H54 (cell line): ENCODE measurements at places on chromosomes 7 and 10.

GRCh38 chr7:143492043-143492471 is 14.4 kb downstream of the TAS2R41 start:
- no peak for DNase-seq

GRCh38 chr10:84818961-84819360 is 490.6 kb downstream of the CCSER2 start:
- no peak for DNase-seq

DNA sequence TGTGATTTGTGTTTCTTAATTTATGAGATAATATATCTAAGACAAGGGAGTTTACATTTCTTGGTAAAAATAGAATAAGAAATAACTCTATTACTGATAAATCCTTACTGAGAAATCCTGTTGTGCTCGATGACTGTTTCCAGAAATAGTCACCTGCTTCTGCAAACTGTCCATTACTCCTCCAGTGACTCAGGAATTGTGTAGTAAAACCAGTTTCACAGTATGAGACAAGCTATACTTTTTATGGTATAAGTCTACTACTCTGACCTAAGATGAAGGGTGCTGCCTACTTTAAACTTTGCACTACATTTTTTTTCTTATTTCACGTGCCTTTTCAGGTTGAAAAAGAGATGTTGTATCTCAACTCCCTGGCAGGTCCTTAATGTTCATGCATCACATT is 6.8 kb upstream of the ANKRD22 start:
- DNase-seq: no peak

DNA sequence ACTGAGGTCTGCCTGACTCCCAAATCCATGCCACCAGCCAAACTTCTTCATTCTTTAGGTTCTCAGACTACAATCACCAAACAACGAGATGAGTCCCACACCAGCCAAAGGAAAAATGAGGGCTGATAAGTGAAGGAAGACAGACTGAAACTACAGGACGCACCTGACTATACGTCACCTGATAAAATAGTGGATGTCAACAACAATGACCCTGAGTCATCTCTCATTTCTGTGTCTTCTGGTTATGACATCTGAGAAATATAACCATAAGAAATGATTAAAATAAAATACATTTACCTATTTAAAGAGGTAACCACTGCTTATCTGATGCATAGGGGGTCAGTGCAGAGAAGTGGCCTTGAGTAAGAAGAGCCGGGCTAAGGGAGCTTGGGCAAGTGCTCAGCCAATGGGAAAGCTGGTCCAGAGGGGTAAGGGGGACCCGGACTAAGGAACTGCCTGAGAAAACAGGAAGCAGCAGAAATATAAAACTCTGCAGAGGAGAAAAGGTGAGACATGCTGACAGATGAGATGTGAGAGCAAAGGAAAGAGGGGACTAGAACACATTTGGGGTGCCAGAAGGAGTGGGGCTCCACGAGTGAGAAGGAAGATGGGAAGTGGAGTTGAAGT is 51.8 kb downstream of the HIPK2 start:
- no peak for DNase-seq

DNA sequence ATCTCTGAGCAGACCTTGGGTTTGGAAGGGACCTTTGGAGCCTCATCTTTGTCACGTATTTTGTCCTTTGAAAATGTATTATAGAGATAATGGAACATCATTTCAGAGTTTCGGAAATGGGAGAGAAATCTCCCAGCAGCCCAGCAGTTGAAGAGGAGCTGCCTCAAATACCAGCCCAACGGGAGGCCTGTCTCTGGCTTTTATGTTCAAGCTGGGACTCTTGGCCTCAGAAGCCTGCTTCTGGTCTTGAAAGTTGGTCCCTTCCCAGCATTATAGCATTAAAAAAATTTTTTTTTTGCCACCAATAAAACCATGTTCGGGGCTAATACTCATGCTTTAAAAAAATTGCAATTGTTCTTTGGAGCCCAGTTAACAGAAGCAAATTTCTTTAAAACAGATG is 73.4 kb upstream of the CTBP2 start:
- no peak for DNase-seq

DNA sequence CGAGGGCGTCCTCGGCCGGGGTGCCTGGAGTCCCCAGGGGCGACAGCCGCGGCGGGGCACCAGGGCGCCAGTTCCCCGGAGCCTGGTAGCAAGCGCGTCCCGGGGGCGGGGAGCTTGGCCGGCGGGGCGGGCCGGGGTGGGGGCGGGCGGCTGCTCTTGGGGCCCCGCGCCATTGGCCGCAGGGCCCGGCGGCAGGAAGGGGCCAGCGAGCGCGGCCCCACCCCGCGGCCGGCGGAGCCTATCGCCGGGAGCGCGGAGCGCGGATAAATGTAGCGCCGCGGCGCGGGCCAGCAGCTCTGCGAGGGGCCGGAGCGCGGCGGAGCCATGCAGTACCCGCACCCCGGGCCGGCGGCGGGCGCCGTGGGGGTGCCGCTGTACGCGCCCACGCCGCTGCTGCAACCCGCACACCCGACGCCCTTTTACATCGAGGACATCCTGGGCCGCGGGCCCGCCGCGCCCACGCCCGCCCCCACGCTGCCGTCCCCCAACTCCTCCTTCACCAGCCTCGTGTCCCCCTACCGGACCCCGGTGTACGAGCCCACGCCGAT is at the start of gene HHEX:
HHEX (plus strand) TSS at position 293 of the 548 bp plus-strand sequence; CDS start at position 325, 32 bp downstream.
- DNase-seq: no peak

- no peak for DNase-seq
Observed at GRCh38 chr10:81889181-81889769, 14.3 kb downstream of the NRG3 start.

GRCh38 chr10:86706977-86707376 is 38.7 kb downstream of the LDB3 start:
- DNase-seq: no peak
